ENCODE measurements at places on chromosomes 2 and 18.

DNA sequence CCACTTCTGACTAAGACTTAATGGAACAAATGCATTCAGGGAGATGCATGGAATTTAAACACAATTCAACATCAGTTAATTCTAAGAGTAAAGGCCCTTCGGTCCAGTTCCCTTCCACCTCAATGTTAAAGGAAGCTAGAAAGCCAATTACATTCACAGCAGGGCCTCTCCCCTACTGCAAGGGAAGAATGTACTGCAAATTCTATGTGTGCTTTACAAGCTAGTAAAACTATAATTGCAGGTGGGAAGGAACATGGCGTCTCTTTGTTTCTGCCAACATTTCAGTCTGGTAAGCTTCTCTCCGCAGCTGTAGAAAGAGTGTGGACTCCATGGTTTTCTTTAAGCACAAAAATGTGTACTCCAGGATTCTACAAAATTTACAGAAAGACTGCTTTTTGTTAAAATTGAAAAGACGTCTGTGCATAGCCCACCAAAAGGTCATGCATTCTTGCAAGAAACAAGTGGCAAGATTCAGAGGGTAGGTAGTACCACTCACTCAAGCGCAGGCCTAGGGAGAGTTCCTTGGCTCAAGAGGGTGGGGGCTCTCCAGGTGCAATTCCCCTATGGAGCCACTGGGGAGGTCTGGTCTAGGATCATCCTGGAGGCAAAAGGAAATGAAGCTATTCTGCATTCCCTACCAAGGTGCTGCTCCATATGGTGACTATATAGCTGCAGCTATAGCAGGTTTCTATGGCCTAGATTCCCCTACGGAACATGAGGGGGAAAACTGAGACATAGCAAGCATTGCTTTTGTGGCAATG is 127.0 kb upstream of the FZD5 start:
- no peak for DNase-seq

- DNase-seq, result peak; percentile 21
Observed at GRCh38 chr2:100246163-100247145, 75.8 kb downstream of the LONRF2 start.

DNA sequence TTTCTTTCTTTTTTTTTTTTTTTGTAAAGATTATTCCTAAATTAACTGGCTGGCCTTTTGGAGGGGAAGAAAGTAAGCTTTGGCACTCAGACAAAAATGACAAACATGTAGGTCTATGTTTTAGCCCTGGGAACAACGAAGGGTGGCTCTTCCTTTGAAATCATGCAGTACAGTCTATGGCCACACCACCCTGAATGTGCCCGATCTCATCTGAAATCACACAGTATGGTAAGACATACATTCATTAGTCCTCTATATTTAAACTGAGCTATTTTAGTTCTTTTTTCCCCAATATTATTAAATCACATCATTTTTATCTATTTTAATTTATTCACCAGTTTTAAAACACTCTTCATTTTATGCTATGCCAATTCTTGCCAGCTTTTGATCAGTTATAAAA is 48.2 kb downstream of the PLA2R1 start:
- no peak for DNase-seq

- no peak for DNase-seq
Observed at GRCh38 chr2:206915121-206915520, 24.2 kb upstream of the CPO start.

DNA sequence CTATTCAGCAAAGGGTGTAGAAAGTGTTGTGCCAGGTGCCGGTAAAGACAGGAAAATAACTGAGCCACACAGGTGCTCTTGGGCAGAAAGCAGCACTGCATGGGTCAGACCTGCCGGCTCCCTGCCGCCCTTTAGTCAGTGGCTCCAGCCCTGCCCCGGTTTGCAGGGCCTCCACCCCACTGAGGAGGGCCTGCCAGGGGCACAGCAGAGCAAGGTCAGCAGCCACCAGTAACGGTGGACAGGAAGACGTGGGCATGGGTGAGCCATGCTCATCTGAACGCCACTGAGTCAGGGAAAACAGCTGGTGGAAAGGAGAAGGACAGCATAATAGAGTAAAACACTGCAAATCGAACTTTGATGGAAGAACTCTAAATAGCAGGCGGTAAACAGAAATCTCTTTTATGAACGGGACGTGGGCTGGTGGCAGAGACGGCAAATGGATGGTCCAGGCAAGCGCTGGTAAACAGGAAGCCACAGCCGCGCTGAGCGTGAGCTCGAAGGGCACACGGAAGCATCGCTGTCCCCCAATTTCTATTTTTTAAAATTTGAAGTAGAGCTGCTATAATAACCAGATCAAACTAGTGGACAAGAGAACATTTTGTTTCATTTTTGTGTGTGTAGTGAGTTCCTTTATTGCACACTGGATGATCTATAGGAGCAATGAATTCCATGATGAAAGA is 141.8 kb upstream of the ALKAL2 start:
- DNase-seq, result no peak

DNA sequence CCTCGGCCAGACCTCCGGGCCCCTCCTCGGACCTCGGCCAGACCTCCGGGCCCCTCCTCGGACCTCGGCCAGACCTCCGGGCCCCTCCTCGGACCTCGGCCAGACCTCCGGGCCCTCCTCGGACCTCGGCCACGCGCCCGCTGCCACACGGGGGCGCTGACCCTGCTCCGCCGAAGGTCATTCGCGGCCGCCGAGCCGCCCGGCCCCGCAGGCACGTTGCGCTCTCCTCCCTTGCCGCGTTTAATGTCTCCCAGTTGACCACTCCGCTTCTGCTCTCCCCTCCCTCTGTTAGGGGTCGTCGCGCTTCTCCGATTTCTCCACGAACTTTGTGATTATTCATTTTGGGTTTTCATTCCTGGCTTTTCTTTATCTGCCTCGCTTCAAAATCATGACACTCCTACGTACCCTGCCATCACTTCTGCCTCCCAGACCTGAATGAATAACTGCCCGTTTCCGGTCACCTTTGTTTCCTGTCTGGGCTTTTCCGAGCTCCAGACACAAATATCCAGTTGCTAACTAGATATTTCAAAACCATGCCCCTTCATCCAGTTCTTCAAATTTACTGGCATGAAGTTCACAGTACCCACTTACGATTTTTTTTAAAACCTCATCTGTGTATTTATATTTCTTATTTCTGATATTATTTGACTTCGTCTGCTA is 14.8 kb upstream of the COLEC12 start:
- no peak for DNase-seq

GRCh38 chr18:76335859-76336640 is 159.0 kb downstream of the ZNF516 start:
- no peak for DNase-seq

DNA sequence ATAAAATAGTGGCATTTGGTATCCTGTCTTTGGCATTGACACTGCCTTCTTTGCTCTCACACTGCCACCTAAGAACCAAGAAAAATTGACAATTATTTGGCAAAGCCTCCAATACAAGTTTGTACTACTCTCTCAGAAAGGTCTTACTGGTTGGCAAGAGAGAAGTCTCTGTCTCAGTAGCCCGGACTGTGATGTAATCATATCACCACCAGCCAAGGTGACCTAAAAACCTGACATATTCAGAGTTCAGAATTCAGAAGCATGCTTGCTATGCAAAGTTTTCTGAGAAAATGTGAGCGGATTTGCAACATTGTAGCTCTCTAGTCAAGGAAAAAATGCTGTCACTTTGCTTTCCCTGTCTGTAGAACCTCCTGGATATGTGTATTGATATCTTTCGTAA is 196.0 kb downstream of the CDH7 start:
- DNase-seq, result no peak

- DNase-seq, result peak; percentile 14
Observed at GRCh38 chr2:54763636-54764291, 40.3 kb downstream of the EML6 start.

All from stimulated activated CD4-positive, alpha-beta T cell treated with anti-CD3 and anti-CD28 coated beads, Interleukin-2, amount 100 ng/mL, for 24 hours (primary cell).